T-helper 2 cell treated with Interferon-gamma antibody and Interleukin-4, amounts not matched to agents 5 μg/mL and 100 μg/mL, for 36 hours (primary cell): ENCODE measurements at places on chromosomes 4 and X.

- H3K27ac ChIP-seq: no peak overlapping the region
- no peaks in the 10 kb centered on the region for H3K27me3 ChIP-seq
- H3K4me1 ChIP-seq: no peaks in the 10 kb centered on the region
- no peak overlapping the region for H3K4me3 ChIP-seq
- DNase-seq: no peak
Observed at GRCh38 chr4:8182858-8183725, 16.0 kb upstream of the SH3TC1 start.

DNA sequence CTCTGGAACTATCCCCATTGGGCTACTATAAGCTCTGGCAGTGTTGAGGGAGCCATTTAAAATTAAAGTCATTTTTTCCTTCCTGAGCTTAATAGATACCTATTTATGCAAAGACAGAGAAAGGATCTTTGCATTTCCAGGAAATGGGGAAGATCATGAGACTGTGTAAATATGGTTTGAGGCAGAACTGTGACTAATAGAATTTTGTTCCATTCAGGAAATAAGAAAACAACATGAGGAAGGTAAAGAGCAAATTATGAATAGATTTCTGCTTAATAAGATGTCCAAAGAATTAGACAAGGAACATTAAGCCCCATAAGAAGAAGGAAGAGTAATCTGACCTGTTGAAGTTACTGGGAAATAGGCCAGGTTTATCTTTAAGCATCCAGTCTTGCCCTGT is 17.8 kb upstream of the TBC1D19 start:
- peaks cover 11% of the 10 kb centered on the region for H3K27me3 ChIP-seq
- DNase-seq: no peak
- H3K36me3 ChIP-seq: no peaks in the 10 kb centered on the region
- no peak overlapping the region for H3K27ac ChIP-seq

DNA sequence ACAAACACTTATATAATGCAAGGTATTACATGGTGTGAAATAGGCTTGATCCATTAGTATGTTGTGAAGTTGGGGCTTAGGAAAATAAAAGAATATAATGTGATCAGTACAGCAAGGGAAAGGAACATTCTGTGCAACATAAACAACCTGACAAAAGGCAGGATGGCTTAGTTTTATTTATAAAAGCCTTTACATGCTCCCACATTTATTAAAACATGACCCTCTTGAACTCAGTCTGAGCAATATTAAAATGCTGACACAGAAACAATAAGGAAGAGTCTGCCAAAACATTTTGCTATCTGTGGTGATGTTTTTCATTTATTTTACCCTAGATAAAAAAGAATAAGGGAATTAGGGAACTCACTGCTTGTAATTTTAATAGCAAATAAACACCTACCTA is 519.7 kb downstream of the PCDH7 start:
- no peaks in the 10 kb centered on the region for H3K27me3 ChIP-seq
- DNase-seq: no peak
- H3K27ac ChIP-seq: no peak overlapping the region
- no peak overlapping the region for H3K4me3 ChIP-seq

- H3K27me3 ChIP-seq: no peaks in the 10 kb centered on the region
- no peaks in the 10 kb centered on the region for H3K36me3 ChIP-seq
- H3K4me1 ChIP-seq: no peaks in the 10 kb centered on the region
- no peak overlapping the region for H3K4me3 ChIP-seq
Observed at GRCh38 chr4:21827575-21827974, 121.0 kb downstream of the KCNIP4 start.

- H3K27me3 ChIP-seq: no peaks in the 10 kb centered on the region
- no peak overlapping the region for H3K27ac ChIP-seq
- DNase-seq: no peak
- H3K36me3 ChIP-seq: peaks cover 16% of the 10 kb centered on the region
- H3K4me1 ChIP-seq: no peaks in the 10 kb centered on the region
- no peak overlapping the region for H3K4me3 ChIP-seq
Observed at GRCh38 chrX:101009090-101009489, 39.6 kb downstream of the ARL13A start.

- H3K4me1 ChIP-seq: no peaks in the 10 kb centered on the region
- no peak overlapping the region for H3K4me3 ChIP-seq
- no peaks in the 10 kb centered on the region for H3K27me3 ChIP-seq
- no peak for DNase-seq
Observed at GRCh38 chrX:50996930-50997329, 86.4 kb downstream of the BMP15 start.

DNA sequence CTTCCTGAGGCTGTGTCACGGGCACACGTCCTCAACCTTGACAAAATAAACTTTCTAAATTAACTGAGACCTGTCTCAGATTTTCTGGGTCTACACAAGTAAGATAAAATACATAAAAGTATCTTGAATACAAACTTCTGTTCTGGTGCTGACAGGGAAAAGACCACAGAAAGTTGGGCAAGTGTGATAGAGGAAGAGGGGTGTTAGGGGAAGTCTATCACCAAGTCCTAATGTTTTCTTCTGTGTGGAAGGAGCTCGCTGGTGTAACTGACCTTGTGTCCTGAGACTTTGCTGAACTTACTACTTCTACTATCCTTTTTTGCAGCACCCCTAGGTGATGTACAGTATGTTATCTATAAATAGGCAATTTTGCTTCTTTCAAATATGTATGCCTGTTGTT is 97.0 kb upstream of the STIM2 start:
- DNase-seq: no peak
- H3K4me3 ChIP-seq: no peak overlapping the region
- H3K27ac ChIP-seq: no peak overlapping the region

GRCh38 chr4:24266951-24267722 is 317.2 kb downstream of the DHX15 start:
- no peaks in the 10 kb centered on the region for H3K36me3 ChIP-seq
- no peaks in the 10 kb centered on the region for H3K4me1 ChIP-seq
- H3K27me3 ChIP-seq: no peaks in the 10 kb centered on the region
- H3K4me3 ChIP-seq: no peak overlapping the region
- H3K27ac ChIP-seq: no peak overlapping the region

DNA sequence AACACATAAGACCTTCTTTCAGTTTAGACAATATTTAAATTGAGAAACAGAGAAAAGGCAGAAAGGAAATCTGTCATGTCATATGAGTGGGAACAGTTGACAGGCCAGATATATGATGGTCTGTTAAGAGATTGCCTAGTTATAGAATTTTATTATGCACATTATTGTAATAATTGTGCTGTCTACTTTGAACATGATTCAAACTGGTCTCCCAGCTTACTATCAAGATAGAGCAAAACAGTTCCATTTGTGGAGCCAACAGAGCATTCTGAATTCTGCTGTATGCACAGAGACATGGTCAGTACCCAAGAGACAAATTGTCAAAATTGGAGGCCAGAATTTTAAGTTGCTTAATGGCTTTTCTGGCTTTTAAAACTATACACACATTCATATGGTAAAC is 139.4 kb downstream of the FBXO8 start:
- no peaks in the 10 kb centered on the region for H3K4me1 ChIP-seq
- no peak overlapping the region for H3K4me3 ChIP-seq
- DNase-seq: no peak

- H3K36me3 ChIP-seq: no peaks in the 10 kb centered on the region
- no peak overlapping the region for H3K27ac ChIP-seq
- no peak for DNase-seq
- peaks cover 2% of the 10 kb centered on the region for H3K27me3 ChIP-seq
- no peaks in the 10 kb centered on the region for H3K4me1 ChIP-seq
Observed at GRCh38 chr4:139825523-139826014, 159.9 kb downstream of the MGST2 start.

DNA sequence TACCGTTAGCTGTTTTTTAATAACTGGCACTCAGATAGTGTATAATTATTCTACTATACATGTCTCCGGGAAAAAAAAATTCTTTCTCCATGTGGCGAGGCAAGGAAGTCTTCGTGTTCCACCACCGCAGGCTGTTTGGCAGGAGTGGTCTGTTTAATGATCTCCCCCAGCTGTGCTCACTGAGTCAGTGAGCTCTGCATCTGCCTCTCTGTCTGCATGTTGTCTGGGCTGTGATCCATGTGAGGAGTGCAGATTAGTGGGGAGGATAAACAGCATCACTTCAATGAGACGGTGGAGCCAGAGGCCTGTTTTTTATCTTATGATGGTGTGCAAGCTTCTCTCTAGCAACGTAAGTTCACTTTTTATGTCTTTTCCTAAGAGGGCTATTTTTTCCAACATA is 69.8 kb downstream of the RPS3A start:
- DNase-seq: no peak
- no peaks in the 10 kb centered on the region for H3K4me1 ChIP-seq
- no peak overlapping the region for H3K27ac ChIP-seq
- H3K27me3 ChIP-seq: peaks cover 4% of the 10 kb centered on the region

GRCh38 chr4:116358633-116359222 is 726.6 kb downstream of the TRAM1L1 start:
- H3K27ac ChIP-seq: no peak overlapping the region
- no peaks in the 10 kb centered on the region for H3K27me3 ChIP-seq
- H3K4me1 ChIP-seq: no peaks in the 10 kb centered on the region
- no peak overlapping the region for H3K4me3 ChIP-seq

DNA sequence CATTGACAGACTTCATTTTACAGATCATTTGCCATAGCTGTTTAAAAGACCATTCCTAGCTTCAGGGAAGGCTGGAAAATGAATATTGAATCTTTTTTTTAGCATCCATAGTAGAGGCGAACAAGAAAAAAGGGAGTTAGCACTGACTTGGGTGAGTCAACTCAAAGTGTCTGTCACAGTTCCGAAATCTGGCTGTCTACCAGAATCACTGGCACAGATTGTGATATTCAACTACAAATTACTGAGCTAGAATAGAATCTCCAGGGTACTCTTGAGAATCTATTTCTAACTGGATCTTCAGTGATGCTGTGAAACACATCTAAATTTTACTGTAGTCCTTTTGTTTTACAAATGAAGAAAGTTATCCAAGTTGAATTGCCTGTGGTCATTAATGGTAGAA is 31.5 kb downstream of the SEC24B start:
- peaks cover 35% of the 10 kb centered on the region for H3K36me3 ChIP-seq
- H3K27me3 ChIP-seq: no peaks in the 10 kb centered on the region
- no peaks in the 10 kb centered on the region for H3K4me1 ChIP-seq

GRCh38 chr4:52202251-52202779 is 151.2 kb downstream of the SPATA18 start:
- no peaks in the 10 kb centered on the region for H3K4me1 ChIP-seq
- H3K4me3 ChIP-seq: no peak overlapping the region
- no peaks in the 10 kb centered on the region for H3K27me3 ChIP-seq
- DNase-seq: no peak

DNA sequence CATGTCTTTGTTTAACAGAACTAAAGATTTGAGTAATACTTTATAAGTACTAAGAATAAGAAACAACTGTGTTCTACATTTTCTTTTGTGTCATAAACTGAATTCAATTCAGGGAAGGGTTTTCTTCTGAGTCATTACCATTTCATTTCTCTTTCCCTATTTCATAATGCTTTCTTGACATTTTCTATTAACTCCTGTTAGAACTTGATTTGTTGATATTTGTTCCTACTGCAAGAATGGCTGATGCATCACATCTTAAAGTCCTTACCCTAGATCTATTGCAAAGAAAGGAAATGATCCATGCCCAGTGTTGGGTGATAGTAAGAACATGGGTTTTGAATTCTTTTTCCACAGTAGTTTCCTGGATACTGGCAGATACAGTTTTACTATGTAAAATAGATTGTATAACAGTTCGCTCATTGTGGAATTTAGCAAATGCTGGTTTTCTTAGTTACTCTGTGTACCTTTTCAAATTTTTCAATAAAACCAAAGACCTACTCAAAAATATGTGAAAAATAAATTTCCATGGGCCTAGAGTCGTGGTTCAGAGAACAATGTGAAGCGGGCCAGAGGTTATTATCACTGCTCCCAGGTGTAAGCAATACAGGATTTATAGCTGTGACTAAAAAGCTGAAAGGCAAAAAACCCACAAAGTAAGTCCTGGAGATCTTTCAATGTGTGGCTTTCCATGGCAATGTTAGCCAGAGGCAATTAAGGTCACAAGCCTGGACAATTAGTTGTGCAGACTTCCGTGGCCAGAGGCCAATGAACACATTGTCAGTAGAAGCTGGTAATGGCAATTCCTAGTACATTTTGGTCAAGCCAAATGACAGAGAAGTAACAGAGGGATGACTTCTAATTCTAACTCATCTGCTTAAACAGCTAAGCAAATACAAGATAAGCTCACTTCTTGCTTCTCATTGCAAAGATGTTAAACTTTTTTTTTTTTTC is 127.3 kb upstream of the FAT4 start:
- no peaks in the 10 kb centered on the region for H3K4me1 ChIP-seq
- H3K4me3 ChIP-seq: no peak overlapping the region
- H3K27ac ChIP-seq: no peak overlapping the region

- no peak for DNase-seq
- no peak overlapping the region for H3K4me3 ChIP-seq
- H3K27me3 ChIP-seq: no peaks in the 10 kb centered on the region
- H3K36me3 ChIP-seq: no peaks in the 10 kb centered on the region
Observed at GRCh38 chrX:134324359-134324758, 87.4 kb downstream of the CCDC160 start.

DNA sequence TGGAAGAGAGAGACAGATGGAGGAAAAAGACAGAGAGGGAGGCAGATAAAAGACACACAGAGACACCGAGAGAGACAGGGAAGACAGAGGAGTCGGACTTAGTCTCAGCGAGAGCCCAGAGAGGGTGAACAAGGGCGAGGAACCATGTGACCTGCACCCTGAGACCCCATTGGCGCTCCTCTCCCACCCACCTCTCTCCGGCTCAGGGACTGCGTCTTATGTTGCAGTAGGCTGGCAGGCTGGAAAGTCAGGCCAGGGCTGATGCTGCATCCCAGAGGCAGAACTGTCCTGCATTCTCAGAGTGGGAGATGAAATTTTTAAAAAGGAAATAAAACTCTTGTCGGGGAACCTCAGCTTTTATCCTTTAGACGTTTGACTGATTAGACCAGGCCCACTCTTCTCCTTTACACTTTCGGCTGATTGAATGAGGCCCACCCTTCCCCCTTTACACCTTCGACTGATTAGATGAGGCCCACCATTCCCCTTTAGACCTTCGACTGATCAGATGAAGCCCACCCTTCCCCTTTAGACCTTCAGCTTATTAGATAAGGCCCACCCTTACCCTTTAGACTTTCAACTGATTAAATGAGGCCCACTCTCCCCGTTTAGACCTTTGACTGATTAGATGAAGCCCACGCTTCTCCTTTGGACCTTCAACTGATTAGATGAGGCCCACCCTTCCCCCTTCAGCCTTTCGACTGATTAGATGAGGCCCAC is 29.5 kb upstream of the IL3RA start:
- no peaks in the 10 kb centered on the region for H3K4me1 ChIP-seq
- peak overlapping the region; percentile 1 for H3K27ac ChIP-seq
- no peaks in the 10 kb centered on the region for H3K36me3 ChIP-seq
- no peaks in the 10 kb centered on the region for H3K27me3 ChIP-seq
- no peak for DNase-seq

GRCh38 chrX:574830-575229 is 55.8 kb upstream of the SHOX start:
- no peak overlapping the region for H3K4me3 ChIP-seq
- no peak overlapping the region for H3K27ac ChIP-seq
- no peak for DNase-seq

GRCh38 chr4:149961876-149962597 is 116.2 kb upstream of the DCLK2 start:
- no peak for DNase-seq
- H3K27me3 ChIP-seq: peaks cover 2% of the 10 kb centered on the region
- no peak overlapping the region for H3K4me3 ChIP-seq
- no peaks in the 10 kb centered on the region for H3K4me1 ChIP-seq
- H3K27ac ChIP-seq: no peak overlapping the region
